NCI-H1105 treated with DMSO at 0.1 percent for 48 hours (cell line): ENCODE measurements at places on chromosomes 3 and 15.

GRCh38 chr3:197519801-197520211, 36.0 kb downstream of the BDH1 start:
- no peak for DNase-seq

GRCh38 chr3:113018536-113019181, 27.9 kb downstream of the GTPBP8 start:
- no peak for DNase-seq

GRCh38 chr3:145981056-145981455, 179.9 kb downstream of the PLOD2 start:
- DNase-seq = no peak

DNA sequence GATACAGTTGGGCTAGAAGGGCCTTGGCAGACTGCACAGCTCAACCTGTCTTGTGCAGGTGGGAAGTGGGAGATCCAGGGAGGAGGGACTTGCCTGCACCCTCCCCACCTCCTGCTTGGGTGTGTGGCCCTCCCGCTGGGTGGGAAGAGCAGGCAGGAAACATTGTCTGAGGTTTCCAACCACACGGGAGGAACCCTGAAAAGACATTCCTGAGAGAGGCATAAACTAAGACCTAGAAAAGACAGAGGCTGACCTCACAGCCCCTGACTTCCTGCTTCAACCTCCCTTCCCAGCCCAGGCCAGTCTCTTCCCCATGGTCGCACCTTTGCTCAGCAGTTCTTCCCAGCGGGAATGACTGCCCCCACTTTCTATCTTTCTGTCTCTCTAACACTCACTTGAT, 46.3 kb upstream of the INSYN1 start:
- no peak for DNase-seq

DNA sequence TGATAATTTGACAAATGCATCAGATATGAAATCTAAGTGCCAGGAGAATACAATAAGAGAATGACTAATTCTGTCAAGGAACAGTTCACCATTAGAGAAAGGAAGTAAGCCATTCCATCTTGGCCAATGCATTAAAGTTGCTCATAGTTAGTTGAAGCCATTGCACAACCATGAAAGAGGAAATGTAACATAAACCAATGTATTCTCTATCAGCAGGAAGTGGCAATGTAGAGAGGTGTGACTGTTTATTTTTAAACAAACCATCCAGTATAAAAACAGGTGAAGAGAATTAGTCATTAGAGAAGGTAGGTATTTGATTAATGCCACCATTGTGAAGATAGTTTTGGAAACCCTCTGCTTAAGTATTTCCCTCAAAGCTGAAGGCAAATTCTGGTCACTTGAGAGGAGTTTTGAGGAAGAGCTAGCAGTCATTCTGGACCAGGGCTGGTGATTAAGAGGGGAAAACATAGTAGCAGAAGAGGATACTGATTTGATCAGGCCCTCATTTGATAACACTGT, 10.7 kb upstream of the ANXA2 start:
- DNase-seq = no peak

- DNase-seq = no peak
These were observed 41.1 kb upstream of the NEDD4 start for GRCh38 chr15:56034514-56034913.

GRCh38 chr3:29181872-29182271, 99.0 kb upstream of the RBMS3 start:
- DNase-seq = no peak

DNA sequence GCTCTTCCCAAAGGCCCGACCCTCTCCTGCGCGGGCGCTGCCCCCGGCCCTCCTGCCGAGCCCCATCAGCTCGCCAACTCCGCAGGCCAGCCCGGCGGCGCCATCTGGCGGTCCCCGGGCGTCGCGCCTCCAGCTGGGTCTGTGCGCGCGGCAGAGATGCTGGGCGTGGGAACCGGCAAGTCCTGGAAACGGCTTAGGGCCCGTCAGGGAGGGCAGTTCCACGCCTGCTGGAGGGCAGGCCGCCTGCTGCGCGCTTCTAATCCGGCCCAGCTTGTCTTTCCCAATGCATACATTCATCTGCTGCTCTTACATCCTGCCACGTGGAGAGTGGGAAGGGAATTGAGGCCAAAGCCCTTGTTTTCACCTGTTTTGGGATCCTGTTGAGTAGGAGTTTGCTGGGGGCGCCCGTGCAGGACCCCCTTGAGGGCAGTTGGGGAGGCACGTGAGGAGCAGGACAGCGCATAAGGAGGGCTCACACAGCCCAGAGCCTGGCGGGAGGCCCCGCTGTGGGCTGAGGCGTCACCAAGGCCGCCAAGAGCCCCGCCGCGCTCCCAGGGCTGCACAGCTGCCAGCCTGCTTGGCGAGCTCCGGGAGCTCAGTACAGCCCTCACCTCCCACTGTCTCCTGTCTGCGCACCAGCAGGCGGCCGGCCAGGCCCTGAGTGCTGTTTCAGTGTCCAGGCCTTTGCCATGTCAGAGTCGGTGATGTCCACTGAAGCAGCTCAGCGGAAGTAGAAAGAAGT, 165.6 kb downstream of the NSMCE3 start:
- no peak for DNase-seq

- no peak for DNase-seq
These were observed 62.4 kb downstream of the RAB7A start for GRCh38 chr3:128788268-128788869.

- DNase-seq = no peak
These were observed 464.3 kb upstream of the AGTR1 start for GRCh38 chr3:148233403-148233802.

- no peak for DNase-seq
These were observed 219.0 kb downstream of the VGLL3 start for GRCh38 chr3:86771741-86772512.

- DNase-seq = no peak
These were observed 283.5 kb upstream of the ROPN1 start for GRCh38 chr3:124275412-124275811.

GRCh38 chr3:122010506-122010905, 11.5 kb downstream of the ILDR1 start:
- no peak for DNase-seq

DNA sequence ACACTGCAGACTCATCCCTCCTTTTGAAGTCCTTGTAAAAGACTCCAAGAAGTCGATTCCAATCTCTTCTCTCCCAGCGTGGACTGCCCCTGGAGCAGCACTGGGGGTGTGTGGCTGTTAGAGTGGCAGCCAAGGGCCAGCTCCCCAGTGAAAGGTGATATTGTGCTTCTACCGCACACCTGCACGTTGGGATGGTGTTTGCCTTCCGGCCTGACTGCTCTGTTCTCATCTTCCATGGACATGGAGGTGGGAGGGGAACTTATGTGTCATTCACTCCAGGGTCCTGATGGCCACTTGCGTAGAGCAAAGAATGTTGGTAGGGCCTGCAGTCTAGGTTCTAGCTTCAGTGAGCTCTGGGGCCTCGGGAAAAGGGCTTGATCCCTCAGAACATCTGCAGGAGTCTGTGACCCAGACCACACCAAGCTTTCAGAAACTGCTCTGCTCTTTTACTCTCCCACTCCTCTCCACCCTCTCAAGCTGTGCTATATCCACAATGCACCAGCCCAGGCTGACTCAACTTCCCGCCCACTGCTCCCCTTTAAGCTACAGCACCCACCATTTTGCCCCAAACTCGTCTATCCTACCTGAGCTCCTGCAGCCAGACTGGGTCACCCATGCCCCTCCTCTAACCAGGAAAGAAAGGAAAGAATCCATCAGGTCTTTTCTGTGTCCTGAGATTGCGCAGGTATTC, 31.3 kb downstream of the LIPC start:
- DNase-seq = no peak

DNA sequence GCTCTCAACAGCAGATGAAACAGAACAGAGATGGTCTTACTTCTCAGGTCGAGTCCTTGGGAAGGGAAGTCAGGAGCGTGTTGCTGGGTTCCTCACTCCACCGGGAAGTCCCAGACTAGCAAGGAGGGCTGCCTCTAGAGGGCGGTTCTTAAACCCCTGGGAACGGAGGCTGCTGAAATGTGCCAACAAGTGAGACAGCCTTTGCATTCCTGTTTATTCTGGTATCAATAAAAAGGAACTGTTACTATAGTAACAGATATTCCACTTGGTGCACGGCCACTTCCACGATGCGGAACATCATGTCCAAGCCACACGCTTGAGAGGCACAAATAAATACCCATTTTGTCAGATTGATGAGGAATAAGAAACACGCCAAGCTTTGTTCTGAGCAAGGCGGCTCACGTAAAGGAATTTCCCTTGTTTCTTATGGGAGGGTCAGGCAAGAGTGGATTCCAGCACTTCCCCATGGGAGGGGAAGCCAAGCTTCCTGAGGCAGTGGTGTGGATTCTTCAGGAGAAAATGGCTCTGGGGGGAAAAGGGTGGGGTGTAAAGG, at the start of gene FAM107A:
FAM107A (minus strand) TSS at position 123 of the 553 bp plus-strand sequence. CDS start 7,531 bp downstream, outside the sequence.
- no peak for DNase-seq

- no peak for DNase-seq
These were observed 252.4 kb upstream of the CCDC54 start for GRCh38 chr3:107124885-107125284.

- no peak for DNase-seq
These were observed 489.2 kb downstream of the FGF12 start for GRCh38 chr3:192237992-192238608.

DNA sequence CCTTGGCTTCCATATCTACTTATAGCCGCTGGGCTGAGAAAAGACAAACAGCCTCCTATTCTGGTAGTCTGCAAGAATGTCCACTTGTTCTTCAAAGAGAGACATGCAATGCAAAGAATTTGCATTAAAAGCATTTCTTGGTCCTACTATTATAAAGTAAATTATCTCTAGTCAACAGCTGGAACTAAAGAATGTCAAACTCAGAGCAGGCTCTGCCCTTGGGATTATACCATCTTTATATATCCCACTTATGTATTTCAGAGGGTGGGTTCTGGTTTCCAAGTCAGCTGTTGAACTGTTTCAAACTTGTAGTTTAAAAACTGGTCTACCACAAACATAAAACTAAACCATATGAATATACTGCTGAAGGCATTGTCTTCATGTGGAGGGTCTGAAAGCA, 7.0 kb upstream of the ACTC1 start:
- DNase-seq = no peak

- no peak for DNase-seq
These were observed 172.3 kb upstream of the TSC22D2 start for GRCh38 chr3:150235799-150236198.

GRCh38 chr3:185729337-185730055, 95.3 kb downstream of the IGF2BP2 start:
- DNase-seq = no peak

DNA sequence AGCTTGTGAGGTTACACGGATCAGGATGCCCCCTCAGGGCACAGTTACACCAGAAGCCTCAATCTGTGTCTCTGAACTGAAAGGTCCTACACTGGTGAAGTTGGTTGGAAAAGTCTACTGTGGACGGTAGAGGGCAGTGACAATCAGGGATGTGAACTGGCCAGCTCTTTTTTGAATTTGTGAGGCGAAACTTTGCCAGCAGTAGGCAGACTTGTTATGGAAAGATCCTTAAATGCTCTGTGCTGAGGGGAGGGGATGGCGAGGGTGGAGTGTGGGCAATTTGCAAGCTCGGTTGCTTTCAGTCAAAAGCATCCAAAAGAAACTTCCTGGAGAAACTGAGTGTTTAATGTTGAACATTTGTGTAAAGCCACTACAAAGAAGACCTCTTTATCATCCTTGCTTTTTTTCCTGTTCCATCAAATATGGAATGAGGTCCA, 127.4 kb upstream of the ABHD17C start:
- no peak for DNase-seq

DNA sequence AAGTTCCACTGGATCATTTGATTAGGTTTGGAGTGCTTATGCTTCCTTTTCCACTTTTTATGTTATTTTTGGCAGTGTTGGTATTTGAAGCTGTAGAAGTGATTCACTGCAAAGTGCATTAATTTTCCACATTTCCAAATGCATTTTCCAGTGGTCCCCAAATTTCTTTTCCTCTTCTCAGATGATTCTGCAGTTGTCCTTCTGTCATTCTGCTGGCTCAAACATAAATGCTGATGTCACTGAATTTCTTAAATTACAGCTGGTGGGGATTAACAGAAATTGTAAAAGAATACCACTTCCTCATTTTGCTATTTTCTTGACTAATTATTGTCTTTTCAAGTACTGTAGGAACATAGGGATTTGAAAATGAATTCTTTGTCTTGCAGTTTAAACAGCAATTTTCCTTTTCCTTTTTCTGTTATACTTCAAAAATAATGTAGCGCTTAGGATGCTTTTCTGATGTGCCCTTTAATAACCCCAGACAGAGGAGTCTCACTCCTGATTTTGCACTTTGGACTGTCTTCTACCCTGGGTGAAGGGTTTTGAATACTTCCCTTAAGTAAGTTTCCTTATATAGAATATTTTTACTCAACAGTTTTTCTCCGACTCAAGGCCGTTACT, 25.0 kb downstream of the MITF start:
- DNase-seq = no peak

DNA sequence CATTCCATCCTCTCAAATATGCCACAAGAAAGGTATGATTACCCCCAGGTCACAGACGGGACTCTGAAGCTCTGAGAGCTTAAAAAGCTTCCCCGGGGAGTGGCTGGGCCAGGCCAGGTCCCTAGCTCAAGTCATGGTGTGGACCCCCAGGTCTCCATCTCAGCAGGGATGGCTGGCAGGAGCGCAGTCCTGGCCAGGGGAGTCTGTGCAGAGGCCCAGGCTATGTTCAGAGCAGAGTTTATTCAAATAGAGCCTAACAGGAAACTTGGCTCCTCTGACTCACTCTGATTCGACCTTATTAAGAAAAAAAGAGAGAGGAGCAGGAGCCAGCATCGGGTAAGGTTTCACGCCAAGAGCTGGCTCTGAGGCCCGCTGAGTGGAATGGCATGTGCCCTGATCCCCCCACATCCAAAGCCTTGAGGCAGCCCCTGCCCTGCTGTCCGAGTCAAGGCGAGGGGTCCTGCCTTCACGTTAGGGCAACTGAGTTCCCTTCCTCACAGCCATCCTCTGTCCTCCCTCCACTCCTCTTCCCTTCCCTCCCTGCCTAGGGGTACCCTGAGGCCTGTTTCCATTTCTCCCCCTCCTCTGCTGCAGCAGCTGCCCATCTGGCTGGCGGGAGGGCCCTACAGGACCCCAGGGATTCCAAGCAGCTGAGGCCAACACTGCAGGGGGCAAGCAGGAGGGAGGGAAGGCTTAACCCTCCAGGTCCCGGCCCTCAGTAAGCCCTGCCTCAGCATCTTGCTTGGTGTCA, 1.9 kb upstream of the LOXL1 start:
- DNase-seq = no peak

DNA sequence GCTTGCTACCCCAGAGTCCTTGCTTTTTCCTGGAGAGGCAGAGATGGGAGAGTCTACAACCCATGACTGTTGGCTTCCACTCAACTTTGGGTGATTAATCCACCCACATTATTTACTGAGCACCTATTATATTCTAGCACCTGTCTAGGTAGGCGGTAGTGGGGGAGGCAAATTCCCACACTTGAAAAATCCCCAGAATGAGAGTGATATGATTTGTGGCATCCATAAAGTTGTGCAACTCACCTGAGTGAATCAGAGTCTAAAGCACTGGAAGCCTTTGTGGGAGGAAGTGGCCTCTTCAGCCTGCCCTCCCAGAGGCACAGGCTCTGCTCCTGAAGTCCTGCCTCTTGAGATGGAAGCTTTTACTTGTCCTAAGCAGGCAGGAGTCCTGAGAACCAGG, 40.4 kb upstream of the CTNNB1 start:
- no peak for DNase-seq

- no peak for DNase-seq
These were observed 69.9 kb downstream of the SEC22A start for GRCh38 chr3:123271466-123272159.

- no peak for DNase-seq
These were observed 181.3 kb upstream of the EOMES start for GRCh38 chr3:27903446-27903845.
